ENCODE measurements at places on chromosomes 2 and 18.

DNA sequence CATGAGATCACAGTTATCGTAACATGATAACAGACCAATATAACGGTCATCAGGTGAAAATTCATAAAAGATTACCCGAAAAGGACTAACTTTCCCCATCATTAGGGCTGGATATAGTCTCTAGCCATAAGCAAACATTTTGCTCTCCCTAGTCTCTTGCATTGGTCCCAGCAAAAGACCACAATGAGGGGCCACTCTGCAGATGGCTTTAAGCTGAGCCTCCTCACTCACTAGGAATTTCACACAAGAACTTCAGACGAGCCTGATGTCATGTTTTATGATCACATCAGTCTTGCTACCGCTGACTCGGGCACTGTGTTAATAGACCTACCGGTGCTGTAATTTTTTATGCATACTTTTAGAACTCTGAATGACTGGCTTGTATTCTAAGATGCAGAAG is 35.2 kb downstream of the STK17B start:
- no peak for DNase-seq

GRCh38 chr2:138279871-138280270 is 221.7 kb upstream of the SPOPL start:
- no peak for DNase-seq

- DNase-seq = no peak
Observed at GRCh38 chr2:151886241-151886640, 58.0 kb upstream of the ARL5A start.

GRCh38 chr2:2688254-2688653 is 357.2 kb upstream of the MYT1L start:
- no peak for DNase-seq

DNA sequence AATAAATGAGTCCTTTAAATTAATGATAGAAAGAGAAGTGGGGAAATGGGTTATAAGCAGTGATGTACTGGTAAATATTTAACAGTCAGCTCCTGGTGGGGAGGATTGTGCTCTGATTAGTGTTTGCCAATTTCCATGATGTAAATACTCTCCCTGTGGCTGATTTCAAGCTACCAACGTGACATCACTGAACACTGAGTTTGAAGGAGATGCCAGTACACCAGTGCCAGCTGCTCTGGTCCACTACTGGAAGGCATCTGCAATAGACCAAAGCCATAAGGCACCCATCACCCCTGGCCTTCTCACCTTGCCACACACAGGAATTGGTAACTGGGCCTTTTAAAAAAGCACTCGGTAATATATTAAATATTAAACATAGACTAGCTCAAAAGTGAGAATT is 77.7 kb downstream of the TGOLN2 start:
- no peak for DNase-seq

GRCh38 chr2:194343167-194343566 is 1313.9 kb upstream of the SLC39A10 start:
- DNase-seq = no peak

GRCh38 chr18:49839012-49839411 is 25.7 kb upstream of the ACAA2 start:
- no peak for DNase-seq

DNA sequence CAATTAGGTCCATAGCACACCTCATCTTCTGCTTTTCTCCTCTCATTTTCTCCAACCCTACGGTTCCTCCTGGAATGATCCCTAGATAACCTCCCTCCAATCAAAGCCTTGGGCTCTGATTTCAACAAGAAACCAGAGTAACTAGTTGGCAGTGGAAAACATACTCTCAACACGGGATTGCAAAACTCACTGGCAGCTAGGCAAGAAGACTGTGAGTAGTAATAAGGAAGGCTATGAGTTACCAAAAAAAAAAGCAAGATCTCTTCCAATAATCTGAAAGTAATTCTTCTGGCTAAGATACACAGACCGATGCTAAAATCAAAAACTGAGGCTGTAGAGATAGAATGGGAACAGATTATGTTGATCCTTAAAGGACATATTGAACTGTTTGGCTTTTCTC is 28.4 kb upstream of the CCDC102B start:
- DNase-seq = no peak

DNA sequence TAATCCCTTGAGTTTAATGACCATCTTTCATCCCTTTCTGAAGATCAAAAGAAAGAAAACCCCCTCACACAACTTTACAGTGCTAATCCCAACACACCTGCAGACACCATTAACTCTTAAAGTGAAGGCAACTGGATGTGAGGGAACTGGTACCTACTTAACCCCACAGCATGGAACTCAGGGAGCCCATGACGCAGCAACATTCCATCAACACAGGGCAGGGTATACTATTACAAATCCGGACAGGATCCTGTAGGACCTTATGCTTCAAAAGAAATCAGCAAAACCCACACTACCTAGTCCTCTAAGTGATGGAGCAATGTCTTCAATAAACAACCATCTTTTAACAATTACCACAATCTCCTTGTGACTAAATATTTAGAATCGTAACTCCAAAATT is 78.6 kb downstream of the FARSB start:
- no peak for DNase-seq

DNA sequence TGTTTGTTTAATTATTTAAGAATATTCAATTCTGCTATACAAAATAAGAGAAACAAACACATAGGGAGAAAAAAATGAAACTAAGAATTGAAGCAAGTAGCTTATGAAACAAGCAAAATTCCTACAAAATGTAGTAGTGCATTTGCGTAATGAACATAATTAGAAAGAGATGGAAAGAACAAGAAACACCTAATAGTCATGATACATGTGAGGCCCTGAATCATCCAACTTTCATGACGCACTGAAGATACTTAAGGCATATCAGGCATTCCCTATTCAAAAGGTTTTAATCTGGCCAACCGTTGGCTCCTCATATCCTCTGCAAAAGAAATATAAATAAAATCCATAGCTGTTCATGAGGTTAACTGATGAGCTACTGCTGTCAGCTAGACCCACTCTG is 14.5 kb upstream of the NAB1 start:
- no peak for DNase-seq

DNA sequence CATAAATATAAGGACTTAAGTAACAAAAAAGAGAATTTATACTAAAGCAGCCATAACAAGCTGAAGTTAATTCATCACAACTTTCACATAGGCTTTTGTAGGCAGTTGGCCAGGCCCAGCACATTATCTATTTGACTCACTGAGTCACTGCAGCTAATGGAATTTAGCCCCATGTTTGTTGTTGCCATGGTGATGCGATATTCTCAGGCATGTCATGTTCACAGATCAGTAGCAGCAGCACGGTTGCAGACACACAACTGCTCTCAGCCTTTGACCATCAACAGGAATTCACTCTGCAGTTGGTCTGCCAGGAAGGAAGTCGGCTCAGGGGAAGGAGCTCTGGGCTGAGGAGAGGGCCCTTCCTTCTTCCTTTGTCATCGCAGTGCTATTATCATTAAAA is 639.8 kb downstream of the TMEM182 start:
- no peak for DNase-seq

DNA sequence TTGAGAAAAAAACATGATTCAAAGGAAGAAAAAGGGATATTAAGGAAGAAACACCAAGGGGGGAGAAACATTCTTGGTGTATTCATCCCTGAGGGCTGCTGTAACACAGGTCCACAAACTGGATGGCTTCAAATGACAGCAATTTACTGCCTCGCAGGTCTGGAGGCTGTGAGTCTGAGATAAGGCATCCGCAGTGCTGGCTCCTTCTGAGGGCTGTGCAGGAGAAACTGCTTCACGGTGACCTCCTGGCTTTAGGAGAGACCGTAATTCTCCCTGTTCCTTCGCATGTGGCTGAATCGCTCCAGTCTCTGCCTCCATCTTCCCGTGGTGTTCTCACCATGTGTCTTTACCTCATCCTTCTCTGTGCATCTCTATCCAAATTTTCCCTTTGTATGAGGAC is 490.7 kb downstream of the EIPR1 start:
- no peak for DNase-seq

- no peak for DNase-seq
Observed at GRCh38 chr2:182073613-182074012, 88.0 kb downstream of the PPP1R1C start.

- peak; percentile 71 for DNase-seq
Observed at GRCh38 chr2:238320246-238320647, at the start of gene TRAF3IP1. Gene TRAF3IP1, plus strand, starts transcription at chr2:238320518. Its CDS starts 145 bp downstream, at chr2:238320663.

DNA sequence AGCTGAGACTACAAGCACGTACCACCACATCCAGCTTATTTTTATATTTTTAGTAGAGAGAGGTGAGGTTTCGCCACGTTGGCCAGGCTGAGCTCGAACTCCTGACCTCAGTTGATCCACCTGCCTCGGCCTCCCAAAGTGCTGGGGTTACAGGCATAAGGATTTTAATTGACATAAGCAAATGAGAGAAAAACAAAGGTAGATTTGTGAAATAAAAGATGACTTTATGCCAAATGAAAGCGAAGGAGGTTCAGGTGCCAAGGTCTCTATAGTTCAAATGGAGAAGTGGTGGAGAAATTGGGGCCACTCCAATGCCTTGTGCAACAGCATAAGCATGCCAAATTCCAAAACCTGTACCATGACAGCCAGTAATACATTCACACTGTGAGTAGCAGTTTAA is 180.6 kb downstream of the MREG start:
- no peak for DNase-seq

- no peak for DNase-seq
Observed at GRCh38 chr2:209121691-209122090, 302.2 kb upstream of the MAP2 start.

DNA sequence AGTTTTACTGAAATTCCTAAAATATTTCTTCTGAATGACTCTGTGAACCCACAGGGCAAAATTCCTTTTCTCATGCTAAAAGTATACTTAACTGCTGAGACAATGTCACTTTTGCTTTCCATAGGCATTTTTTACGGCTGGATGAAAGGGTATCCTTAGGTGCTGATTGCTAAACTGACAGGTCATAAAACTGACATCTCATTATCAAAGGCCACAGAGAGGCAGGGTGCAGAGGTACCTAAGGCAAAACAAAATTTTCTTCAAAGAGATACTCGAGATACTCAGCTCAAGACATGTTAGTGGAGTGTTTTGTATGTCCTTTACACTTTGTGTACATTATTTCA is 62.0 kb upstream of the WDR75 start:
- DNase-seq = no peak
